Stimulated activated CD4-positive, alpha-beta T cell treated with anti-CD3 and anti-CD28 coated beads, Interleukin-15, amount 100 ng/mL, for 48 hours (primary cell): ENCODE measurements at places on chromosomes 1 and 21.

DNA sequence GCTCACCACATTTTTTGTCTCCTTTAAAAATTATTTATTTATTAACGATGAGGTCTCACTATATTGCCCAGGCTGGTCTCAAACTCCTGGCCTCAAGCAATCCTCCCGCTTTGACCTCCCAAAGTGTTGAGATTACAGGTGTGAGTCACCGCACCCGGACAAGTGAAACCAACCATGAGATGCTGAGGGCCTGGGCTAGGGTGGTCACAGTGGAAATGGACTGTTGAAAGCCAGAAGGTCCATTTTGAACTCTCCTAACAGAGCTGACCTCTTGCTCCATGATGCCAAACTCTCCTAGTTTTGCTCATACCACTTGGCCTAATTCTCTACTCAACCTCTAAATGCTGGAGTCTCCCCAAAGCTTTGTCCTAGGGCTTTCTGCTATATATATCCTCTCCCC lies 109.1 kb downstream of the SLC45A1 start:
- DNase-seq: no peak

GRCh38 chr1:225454733-225455132 lies 26.9 kb upstream of the LBR start:
- peak; percentile 86 for DNase-seq

DNA sequence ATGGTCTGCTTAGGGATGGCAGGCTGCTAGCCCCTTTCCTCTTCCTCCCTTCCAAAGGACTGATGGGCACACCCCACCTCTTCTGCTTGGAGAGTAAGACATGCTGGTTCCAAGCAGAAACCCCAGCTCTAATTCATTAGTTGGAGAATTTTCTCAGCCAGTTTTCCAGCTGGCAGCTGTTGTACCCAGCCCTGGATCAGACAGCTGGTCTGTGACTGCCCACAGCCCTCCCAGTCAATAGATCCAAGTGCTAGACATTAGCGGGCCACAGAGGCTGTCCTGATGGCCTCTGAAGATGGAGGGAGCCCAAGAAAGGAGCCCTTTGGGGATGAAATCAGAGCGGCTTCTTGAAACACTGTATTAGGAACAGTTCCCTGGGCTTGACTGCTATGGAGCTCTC lies 35.8 kb downstream of the ACOT11 start:
- no peak for DNase-seq

DNA sequence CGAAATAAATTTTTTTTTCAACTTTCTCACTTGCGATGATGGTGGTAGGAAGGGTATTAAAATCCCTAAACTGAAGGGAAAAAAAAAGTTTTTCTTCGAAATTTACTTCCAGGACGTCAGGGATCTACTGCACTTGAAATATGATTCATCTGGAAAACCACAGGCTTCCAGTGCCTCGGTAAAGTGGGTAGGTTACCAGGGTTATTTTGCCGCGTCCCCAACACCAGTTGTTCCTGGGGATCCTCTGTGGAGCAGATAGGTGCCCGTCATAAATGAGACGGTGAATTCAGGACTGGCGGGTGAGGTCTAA lies 773 bp downstream of the RABIF start:
- no peak for DNase-seq

- no peak for DNase-seq
Measured at GRCh38 chr21:8988696-8989095, 1532.7 kb upstream of the TPTE start.

DNA sequence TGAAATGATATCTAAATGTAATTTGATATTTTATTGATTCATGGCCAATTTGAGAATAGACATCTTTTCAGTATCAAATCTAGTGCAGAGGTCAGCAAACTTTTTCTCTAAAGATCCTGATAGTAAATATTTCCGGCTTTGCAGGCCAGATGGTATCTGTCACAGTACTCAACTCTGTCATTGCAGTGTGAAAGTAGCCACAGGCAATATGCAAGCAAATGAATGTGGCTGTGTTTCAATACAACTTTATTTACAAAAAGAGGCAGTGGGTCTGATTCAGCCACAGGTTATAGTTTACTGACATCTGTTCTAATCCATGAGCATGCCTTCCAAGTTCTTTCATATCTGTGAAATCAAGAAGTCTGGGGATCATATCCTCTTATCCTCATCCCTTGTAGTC lies 221.2 kb downstream of the PRDM2 start:
- DNase-seq: no peak

GRCh38 chr1:14338509-14338908 lies 260.0 kb upstream of the KAZN start:
- DNase-seq: no peak

DNA sequence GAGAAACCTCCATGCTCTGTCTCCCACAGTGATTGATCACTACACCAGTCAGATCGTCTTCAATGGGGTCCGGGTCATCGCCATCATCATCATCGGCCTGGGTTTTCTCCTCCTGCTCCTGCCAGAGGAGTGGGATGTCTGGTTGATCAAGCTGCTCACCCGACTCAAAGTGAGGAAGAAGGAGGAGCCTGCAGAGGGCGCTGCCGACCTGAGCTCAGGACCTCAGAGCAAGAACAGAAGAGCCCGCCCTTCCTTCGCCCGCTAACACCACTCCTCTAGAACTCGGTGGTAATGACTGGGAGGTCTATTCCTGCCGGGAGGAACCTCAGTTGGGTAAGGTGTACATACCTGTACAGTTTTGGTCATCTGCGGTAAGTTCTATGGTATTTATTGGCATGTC lies 50.3 kb upstream of the COA6 start:
- peak; percentile 67 for DNase-seq

DNA sequence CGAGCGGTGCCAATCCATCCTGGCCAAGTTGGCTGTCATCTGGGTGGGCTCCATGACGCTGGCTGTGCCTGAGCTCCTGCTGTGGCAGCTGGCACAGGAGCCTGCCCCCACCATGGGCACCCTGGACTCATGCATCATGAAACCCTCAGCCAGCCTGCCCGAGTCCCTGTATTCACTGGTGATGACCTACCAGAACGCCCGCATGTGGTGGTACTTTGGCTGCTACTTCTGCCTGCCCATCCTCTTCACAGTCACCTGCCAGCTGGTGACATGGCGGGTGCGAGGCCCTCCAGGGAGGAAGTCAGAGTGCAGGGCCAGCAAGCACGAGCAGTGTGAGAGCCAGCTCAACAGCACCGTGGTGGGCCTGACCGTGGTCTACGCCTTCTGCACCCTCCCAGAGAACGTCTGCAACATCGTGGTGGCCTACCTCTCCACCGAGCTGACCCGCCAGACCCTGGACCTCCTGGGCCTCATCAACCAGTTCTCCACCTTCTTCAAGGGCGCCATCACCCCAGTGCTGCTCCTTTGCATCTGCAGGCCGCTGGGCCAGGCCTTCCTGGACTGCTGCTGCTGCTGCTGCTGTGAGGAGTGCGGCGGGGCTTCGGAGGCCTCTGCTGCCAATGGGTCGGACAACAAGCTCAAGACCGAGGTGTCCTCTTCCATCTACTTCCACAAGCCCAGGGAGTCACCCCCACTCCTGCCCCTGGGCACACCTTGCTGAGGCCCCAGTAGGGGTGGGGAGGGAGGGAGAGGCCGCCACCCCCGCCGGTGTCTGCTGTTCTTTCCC lies 5.3 kb downstream of the GPR37L1 start:
- no peak for DNase-seq

GRCh38 chr21:26043891-26044290 lies 126.7 kb downstream of the APP start:
- DNase-seq: no peak

DNA sequence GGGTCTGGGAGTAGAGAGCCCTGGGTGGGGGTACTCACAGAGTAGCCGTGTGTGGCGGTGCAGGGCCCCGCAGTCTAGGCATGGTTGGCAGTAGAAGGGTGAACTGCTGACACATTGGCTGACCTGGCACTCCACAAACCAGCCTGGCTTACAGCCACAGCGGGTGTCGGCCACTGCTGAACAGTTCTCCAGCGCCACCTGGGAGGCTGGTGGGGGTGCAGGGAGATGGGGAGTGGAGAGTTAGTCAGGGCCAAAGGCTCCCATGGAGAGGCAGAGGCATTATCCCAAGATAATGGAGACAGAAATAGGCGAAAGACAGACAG lies 1.5 kb downstream of the TNFRSF25 start:
- peak; percentile 33 for DNase-seq

- DNase-seq: no peak
Measured at GRCh38 chr1:229258757-229259060, 12.2 kb upstream of the RAB4A start.

- no peak for DNase-seq
Measured at GRCh38 chr1:89552471-89553081, 27.9 kb downstream of the LRRC8B start.

- DNase-seq: no peak
Measured at GRCh38 chr1:185337246-185337645, 20.2 kb upstream of the IVNS1ABP start.

DNA sequence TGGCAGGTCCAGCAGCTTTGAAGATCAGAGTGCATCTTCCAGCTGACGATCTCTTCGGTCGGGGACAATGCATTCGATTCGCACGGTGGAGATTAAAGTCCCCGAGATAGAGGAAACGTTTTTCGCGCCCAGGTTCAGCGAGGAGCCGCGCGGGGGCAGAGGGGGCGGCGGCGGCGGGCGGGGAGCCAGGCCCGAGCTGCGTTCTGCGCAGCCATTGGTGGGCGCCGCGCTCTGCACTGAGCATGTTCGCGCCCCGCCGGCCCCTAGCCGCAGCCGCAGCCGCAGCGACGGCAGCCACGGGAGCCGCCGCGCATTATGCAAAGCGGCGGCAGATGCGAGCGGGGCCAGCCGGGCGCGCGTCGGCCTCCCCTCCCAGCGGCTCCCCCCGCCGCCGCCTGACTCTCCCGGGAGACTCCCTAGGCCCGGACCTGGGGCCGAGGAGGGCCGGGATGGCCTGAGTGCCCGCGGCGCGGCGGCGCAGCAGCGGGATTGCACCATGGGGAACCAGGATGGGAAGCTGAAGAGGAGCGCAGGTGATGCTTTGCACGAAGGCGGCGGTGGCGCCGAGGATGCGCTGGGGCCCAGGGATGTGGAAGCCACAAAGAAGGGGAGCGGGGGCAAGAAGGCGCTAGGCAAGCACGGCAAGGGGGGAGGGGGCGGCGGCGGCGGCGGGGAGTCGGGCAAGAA lies at the start of gene FMN2:
TSS of gene FMN2 (plus strand) at position 270 of the 687 bp plus-strand sequence. CDS start at position 497, 227 bp downstream.
- no peak for DNase-seq

- DNase-seq: no peak
Measured at GRCh38 chr1:212053993-212054392, 18.4 kb downstream of the DTL start.

DNA sequence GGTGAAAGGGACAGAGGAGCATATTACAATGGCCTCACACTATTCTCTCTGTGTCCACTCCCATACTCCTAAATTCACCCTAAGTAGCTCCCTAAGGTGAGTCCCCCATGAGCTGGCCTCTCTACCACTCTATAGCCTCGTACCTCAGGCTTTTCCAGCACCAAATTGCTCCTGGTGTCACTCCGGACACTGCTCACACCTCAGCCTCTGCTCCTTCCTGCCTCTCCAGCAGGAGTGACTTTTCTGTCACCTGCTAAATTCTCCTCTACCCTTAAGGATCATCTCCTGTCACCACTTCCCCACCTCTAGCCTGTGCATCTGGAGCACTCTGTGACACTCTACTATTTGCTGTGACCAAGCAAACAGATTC lies 65.8 kb upstream of the CAMK1G start:
- DNase-seq: no peak

GRCh38 chr21:26769613-26770188 lies 75.5 kb downstream of the ADAMTS1 start:
- no peak for DNase-seq

DNA sequence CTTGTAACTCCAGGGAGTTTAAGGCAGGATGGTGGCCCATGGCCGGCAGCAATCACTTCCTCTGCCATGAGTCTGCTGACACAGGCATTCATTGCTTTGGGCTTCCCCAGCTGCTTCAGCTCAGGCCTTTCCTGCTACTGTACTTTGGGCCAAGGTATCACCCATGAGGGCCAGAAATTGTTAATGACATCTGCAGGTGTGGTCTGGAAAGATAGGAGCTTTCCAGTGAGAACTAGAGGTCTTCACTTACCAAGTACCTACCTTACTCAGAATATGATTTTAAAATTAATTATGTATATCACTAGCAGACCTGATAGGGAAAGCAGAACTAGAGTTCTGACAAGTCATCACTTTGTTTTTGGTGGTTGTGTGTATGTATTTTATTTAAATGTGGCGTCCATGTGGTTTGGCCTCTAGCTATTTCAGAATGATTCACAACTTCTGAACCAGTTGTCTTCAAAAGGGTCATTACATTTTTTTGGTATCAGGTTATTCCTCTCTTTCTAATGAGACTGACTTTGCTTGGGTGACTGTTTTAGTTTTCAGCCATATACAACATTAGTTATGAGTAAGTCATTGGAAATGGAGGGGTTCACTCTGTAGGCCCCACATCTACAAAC lies 2.7 kb downstream of the RGL1 start:
- no peak for DNase-seq

DNA sequence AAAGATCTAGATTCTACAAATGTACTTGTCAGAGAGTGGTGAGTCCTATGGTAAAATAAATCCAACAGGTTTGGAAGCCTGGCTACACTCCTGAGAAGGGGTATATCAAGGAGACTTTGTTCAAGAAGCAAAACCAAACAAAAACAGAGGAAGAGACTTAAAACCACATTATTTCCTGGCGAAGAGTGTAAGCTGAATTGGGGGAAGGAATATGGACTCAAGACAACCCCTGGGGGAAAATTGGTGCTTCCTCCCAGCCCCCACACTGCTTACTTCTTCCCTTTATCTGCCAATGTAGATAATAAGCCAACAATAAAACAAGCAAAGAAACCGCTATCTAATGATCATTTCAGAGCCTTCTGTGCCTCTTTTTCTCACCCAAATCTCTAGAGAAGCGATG lies 48.4 kb upstream of the ZBTB18 start:
- DNase-seq: no peak

- DNase-seq: no peak
Measured at GRCh38 chr1:214747050-214747635, 144.1 kb downstream of the CENPF start.

DNA sequence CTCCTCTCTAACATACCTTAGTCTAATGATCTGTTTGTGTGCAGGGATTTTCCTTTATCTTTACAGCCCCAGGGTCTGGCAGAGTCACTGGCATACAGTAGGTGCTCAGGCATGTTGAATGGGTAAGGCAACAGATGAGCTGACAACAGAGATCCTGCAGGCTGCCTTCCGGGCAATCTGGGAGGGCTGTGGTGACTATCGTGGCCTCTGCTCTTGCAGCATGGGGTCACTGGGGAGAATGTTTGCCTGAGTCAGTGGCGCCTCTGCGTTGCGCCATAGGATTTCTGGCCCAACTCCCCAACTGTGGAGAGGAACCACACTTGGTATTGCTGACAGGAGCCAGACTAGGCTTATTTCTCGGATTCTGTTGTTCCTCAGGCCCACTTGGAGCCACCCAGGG lies 93.8 kb downstream of the LAMC2 start:
- no peak for DNase-seq

DNA sequence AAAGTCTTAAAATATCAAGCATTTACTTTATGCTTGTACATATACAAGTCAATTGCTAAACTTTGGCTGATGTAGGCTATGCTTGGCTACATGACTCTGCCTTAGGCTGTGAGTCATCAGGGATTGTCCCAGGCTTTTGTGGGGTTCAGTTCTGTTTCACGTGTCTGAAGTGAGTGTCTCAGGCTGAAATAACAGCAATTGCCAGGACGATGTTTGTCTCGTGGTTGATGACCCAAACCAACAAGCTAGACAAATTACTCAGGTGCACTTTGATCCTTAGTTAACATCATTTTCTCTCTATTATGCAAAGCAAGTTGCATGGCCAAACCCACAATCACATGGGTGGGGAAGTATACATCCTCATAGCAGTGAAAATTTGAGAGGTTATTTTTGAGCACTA lies 410.1 kb downstream of the BRINP3 start:
- DNase-seq: no peak
